ENCODE measurements at places on chromosomes 6 and 20.

DNA sequence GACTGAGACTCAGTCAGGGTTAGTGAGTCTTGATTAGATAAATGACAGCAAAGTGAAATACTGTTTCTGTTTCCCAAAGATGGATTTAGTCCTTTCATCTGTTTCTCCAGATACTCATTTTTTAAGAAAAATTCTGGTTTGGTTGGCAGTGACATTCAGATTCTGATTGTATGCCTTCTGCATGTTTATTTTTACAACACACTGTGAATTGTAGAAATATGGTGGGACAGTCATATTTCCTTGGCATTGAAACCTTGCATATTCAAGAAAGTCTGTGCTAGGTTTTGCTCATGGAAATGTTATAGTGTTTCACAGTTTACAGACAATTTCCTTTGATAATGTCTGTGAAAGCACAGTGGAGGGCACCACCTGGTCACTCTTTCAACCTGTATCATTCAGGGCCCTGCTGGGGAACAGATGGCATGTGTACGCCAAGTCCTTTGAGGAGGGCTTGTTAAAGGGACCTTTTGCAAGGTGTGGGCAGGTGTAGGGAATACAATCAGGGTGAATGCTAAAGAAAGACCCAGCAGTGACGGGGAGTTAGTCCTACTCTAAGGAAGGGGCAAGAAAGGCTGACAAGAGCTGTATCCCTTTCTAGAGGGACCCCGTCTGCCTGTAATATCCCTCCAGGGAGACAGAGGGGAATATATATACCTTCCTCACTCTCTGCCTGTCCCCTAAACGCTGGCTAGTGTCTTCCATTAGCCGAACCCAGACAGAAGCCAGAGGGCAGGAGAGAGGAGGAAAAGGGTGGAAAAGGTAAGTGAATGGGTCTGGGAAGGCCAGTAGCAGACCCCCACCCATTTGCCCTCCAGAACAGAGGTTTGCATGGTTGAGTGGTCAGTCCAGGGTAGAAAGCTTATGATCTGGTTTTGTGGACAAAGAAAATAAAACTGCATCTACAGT is 10.2 kb downstream of the PLCB4 start:
- no peak for DNase-seq

- DNase-seq, result no peak
These were observed 1.4 kb upstream of the LAMA5 start for GRCh38 chr20:62368392-62368975.

GRCh38 chr6:32191696-32192607 is 491 bp downstream of the GPSM3 start:
- no peak for DNase-seq

DNA sequence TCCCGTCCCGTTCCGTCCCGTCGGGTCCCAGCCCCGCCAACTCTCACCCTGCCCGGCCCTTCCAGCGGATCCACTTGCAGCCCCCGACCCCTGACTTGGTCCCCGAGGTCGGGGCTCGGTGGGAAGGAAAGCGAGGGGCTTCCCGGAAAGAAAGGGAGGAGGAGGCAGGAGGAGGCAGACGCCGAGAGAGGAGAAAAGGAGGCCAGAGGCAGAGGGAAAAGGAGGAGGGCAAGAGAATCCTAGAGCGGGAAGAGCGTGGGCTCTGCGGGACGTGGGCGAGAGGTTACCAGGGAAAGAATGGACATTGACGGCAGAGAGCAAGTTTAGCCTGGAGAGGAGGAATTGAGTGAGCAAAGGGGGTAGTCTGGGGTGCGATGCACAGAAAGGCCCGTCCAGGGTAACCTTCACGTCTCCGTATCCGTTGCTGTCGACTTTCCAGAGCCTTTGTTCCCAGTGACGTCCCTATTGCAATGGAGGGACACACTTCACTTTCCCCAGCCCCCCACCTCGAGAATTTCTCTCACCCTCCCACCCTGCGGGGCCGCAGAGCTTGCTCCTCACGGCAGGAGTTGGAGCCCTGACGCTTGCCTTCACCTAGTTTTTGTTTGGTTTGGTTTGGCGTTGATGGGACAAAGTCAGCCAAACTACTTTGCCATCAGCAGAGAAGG is 477 bp upstream of the MOXD1 start:
- DNase-seq, result no peak

- peak; percentile 61 for DNase-seq
These were observed 17.1 kb downstream of the OR2B2 start for GRCh38 chr6:27894839-27895762.

- no peak for DNase-seq
These were observed 28.3 kb downstream of the MAS1 start for GRCh38 chr6:159919011-159919511.

DNA sequence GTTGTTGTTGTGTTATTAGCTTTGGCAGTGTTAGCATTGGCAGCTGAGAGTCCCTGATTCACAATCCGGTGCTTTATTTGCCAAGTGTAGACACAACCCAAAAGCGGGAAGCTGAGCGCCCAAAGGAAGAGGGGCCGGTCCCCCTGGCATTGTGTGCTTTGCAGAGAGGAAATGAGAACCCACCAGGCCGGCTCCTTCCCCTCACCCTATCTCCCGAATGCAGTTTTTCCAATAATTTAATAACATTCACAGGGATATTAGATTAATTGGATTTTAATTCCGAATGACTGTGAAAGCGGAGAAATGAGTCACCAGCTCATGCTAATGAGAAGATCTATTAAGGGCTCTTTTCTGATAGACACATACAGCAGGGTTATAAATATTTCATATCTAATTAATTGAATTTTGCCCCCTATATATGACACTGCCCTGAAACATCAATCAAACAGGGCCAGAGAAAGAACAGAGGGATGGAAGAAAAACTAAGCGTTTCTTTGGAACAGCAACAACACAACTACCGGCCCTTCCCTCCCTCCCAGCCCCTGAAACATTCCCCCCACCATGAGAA is 143.8 kb downstream of the MBOAT1 start:
- DNase-seq, result no peak
